HT-29 (cell line): ENCODE measurements at places on chromosomes 4 and X.

GRCh38 chr4:48575964-48576363 is 85.9 kb downstream of the ZAR1 start:
- no peak for DNase-seq

- no peak for DNase-seq
Observed at GRCh38 chr4:98939438-98939837, 10.5 kb upstream of the EIF4E start.

GRCh38 chr4:188552741-188553275 is 413.6 kb downstream of the TRIML1 start:
- no peak for DNase-seq

GRCh38 chrX:100404851-100405250 is 5.2 kb downstream of the PCDH19 start:
- DNase-seq = no peak

DNA sequence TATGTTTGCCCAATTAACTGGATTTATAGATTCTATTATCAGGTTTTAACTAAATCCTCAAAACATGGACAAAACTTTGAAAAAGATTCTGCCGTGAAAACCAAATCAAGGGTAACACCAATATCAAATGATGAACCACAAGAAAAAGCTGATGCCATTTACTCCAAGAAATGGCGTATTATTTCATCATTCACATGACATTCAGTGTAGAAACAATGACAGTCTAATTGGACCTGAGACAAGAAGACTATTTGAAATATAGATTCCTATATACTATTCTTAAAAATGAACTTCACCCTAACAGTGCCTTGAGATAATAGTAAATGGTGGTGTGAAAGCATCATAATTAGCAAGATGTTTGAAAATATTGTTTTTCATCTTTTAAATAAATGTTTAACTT is 4.8 kb downstream of the SLC25A31 start:
- no peak for DNase-seq
